Hepatocyte (in vitro differentiated cells): ENCODE measurements at places on chromosomes 16 and 17. TPM values are rescaled to one million over a fixed set of nuclear protein-coding genes. Genes with fewer than 3 reads are reported as not detected.

The SPIRE2 gene
- 16.9 and 21.7 TPM in 2 replicates for total RNA-seq

The GDPD3 gene
- total RNA-seq = 0.67 TPM in 1 of 2 replicates, not detected in the other

The HSD17B2 gene
- total RNA-seq = 75.6 and 76.7 TPM in 2 replicates

The PRAC2 gene
- total RNA-seq = not detected in 2 replicates

The KRT23 gene
- total RNA-seq = 4.0 and 6.4 TPM in 2 replicates

The ATP2A3 gene
- total RNA-seq = 2.4 and 4.1 TPM in 2 replicates

The BICDL2 gene
- total RNA-seq = 10.0 and 12.3 TPM in 2 replicates

The HEATR9 gene
- total RNA-seq = not detected in 2 replicates

The MSI2 gene
- total RNA-seq = 57.3 and 60.6 TPM in 2 replicates

The KRT25 gene
- not detected in 2 replicates for total RNA-seq

DNA sequence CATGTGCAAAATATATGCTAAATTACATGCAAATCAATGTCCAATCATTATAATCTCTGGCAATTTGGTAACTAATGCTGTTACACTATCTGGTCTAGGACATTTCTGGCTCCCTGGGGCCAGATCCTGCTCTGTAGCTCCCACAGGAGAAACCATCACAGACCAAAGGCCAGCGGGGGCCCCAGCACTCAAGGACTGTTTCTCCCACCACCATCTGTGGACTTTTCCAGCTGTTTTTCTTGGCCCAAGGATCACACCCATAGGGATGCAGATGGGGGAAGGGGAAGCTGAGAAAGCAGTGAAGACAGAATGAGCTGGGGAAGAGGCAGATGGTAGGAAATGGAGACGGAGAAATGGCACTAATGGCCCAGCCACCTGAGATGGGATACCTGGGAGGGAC is at the start of gene HIGD1B:
TSS of gene HIGD1B (plus strand) at position 298 of the 400 bp plus-strand sequence. CDS start 270 bp downstream, outside the sequence.
- DNase-seq = no peak

- DNase-seq = no peak
These were observed 39.6 kb upstream of the TMEM97 start for GRCh38 chr17:28279411-28279810.

- peak; percentile 58 for DNase-seq
These were observed 297.4 kb downstream of the CNTNAP4 start for GRCh38 chr16:76574651-76575050.

DNA sequence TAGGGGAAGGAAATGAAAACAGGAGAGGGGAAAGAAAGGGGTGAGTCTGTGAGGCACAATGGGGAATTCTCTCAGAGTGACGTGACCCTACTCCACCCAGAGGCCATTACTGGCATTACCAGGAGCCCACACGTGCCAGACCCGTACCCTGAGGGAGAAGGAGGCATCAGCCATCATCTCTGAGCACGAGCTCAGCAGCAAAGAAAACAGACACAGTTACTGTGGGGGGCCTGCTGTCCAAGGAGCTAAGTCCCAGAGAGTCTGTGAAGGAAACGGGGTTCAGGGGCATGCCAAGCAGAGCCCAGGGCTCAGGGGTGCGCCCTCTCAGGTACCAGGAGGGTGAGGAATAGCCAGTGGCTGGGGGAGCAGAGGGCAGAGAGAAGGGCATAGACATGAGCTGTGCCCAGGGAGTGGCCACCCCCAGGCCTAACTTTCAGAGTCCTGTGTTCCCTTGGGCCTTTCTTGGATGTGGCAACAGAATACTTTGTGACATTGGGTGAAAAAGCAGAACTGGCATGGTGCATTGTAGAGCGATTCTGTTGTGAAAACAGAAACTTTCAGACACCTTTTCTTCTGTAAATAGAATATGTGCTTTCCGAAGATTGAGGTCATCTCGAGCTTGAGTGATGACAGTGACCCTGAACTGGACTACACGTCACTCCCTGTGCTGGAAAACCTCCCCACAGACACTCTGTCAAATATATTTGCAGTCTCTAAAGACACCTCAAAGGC is 11.3 kb downstream of the TAF1C start:
- peak; percentile 80 for DNase-seq

DNA sequence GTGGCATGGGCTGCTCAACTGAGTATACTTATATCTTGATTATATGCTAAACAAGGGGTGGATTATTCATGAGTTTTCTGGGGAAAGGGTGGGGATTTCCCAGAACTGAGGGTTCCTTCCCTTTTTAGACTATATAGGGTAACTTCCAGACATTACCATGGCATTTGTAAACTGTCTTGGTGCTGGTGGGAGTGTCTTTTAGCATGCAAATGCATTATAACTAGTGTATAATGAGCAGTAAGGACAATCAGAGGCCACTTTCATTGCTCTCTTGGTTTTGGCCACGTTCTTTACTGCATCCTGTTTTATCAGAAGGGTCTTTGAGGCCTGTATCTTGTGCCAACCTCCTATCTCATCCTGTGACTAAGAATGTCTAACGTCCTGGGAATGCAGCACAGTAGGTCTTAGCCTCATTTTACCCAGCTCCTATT is 12.0 kb downstream of the PRR11 start:
- no peak for DNase-seq

DNA sequence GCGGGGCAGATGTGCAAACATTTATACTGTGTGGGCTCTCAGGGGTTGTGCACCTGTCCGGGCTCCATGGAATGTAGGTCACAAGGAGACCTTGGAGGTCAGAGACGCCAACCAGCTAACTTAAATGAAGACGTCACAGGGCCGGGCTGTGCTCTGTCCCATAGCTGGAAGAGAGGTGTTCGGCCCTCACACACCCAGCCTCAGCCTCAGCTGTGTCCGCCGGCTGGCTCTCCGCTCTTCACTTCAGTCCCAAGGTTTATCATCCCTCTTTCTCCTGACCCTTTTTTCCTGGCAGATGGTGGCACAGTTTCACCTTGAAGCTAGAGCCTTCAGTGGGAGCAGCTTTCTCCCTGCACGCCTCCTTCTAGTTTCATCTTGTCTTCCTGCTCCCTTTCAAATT is 6.0 kb upstream of the RBFOX3 start:
- DNase-seq = no peak

DNA sequence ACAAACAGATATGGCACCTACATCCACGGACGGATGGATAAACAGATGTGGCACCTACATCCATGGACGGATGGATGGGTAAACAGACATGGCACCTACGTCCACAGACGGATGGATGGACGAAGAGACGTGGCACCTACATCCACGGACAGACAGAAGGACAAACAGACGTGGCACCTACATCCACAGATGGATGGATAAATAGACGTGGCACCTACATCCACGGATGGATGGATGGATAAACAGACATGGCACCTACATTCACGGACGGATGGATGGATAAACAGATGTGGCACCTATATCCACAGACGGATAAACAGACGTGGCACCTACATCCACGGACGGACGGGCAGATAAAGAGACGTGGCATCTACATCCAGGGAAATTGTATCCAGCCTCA is 45.6 kb downstream of the TIMM22 start:
- no peak for DNase-seq

GRCh38 chr16:11674818-11675560 is 6.7 kb downstream of the SNN start:
- no peak for DNase-seq

GRCh38 chr16:20868890-20869289 is 31.3 kb downstream of the DCUN1D3 start:
- peak; percentile 45 for DNase-seq

- DNase-seq = no peak
These were observed 128.7 kb downstream of the CHD9 start for GRCh38 chr16:53183442-53183841.

DNA sequence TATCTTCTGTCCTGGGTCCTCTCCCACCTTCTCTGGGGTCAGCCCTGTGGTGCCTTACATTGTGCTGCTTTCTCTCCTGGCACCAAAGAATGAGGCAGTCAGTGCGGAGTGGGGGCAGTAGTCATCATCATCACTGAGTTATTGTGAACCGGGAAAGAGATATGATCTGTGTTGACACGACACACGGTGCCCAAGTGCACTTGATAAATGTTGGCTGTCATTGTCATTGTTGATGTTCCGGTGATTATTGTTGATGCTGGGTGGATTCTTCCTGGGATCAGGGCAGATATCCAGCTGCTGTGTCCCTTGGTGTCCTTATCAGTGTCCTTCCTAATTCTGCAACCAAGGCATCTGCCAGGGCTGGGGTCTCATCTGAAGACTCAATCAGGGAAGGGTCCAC is 121.7 kb downstream of the ABCC6 start:
- DNase-seq = no peak

DNA sequence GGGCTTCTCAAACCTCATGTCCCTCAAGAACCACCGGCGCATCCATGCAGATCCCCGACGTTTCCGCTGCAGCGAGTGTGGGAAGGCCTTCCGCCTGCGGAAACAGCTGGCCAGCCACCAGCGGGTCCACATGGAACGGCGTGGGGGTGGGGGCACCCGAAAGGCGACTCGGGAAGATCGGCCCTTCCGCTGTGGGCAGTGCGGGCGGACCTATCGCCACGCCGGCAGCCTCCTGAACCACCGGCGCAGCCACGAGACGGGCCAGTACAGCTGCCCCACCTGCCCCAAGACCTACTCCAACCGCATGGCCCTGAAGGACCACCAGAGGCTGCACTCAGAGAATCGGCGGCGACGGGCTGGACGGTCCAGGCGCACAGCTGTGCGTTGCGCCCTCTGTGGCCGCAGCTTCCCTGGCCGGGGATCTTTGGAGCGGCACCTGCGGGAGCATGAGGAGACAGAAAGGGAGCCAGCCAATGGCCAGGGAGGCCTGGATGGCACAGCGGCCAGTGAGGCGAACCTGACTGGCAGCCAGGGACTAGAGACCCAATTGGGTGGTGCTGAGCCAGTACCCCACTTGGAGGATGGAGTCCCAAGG is 5.9 kb downstream of the ZNF646 start:
- DNase-seq = peak; percentile 4

DNA sequence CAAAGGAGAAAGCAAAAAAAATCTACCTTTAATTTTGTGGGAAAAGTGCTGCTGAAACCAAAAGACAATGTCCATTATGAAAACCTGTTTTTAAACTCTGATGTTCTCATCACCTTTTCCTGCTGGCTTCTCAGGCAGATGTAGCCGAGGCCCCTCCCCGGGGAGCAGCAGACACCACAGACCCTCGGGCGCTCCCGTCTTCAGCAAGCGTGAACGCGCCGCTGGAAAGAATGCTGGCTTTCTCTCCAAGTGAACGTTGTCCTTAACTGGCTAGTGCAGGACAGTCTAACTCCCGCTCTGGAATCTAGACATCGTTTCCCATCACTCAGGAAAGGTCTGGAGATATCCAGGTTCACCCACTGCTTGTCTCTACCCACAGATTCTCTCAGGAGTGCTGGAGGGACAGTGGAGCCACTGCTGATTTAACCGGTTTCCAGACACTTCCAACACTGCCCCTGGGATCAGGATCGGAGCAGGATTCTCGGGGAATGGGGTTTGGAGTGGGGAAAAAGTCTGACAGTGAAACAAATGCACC is 211.2 kb downstream of the RBFOX3 start:
- DNase-seq = no peak

GRCh38 chr17:76550712-76551615 is 11.1 kb downstream of the PRCD start:
- DNase-seq = no peak

DNA sequence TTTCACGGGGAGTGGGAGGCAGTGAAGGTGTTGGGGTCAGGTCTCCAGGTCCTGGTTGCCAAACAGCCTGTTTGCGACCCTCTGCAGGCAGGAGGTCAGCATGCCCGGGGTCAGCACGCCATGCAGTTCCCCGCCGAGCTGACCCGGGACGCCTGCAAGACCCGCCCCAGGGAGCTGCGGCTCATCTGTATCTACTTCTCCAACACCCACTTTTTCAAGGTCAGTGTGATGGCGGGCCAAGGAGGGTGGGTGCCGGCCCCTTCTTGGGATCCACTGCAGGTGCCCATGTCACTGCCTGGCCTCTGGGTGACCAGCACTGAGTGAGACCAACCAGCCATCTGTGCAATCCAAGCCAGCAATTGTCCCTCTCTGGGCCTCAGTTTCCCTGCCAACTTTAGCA is 21.3 kb downstream of the ADGRG5 start:
- no peak for DNase-seq

DNA sequence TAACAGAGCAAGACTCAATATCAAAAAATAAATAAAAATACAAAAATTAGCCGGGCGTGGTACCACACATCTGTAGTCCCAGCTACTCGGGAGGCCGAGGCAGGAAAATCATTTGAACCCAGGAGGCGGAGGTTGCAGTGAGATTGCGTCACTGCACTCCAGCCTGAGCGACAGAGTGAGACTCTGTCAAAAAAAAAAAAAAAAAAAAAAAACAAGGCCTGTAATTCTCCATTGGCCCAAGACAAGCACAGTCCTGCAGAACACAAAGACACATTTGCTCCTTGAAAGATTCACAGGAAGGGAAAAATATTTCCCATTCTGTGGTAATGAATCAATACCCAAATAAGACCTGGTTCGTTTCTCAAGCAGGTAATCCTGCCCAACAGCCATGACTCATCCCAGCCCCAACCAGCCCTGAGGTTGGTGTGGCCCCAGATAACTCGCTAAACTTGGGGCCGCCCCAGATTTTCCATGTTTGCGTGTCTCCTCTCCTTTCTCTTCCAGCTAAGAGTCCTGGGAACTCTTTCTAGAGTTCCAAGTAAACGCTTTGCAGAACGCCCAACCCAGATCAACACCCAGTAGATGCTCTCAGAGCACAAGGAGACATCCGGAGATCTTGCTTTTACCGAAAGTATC is 40.3 kb upstream of the SNN start:
- DNase-seq = peak; percentile 54

- peak; percentile 54 for DNase-seq
These were observed 94.0 kb downstream of the SKAP1 start for GRCh38 chr17:48335858-48336500.

DNA sequence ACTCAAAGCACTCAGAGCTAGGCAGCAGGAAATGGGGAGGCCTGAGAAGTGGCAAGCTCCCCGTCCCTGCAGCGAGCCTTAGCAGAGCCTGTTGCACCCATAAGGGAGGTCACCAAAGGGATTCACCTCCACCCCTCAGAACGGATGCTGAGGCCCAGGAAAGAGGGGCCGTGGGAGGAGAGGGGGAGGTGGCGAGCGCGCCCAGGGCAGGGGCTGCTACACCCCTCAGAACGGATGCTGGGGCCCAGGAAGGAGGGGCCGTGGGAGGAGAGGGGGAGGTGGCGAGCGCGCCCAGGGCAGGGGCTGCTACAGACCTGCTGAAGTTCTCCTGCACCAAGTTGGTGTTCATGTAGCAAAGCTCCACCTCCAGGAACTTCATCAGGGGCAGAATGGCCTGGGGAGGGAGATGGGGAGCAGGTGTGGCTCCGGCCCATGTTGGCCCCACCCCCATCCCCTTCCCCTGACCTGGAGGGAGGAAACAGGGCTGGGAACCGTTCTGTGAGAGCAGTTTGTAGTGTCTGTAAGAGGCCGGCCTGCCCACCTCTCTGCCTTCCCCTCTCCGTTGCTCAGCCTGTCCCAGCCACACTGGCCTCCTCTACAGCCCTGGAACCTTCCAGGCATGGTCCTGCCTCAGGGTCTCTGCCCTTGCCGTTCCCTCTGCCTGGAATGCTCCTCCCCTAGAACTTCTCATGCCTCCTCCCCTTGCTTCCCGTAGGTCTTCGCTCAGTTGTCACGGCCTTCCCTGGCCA is 11.4 kb downstream of the UNC13D start:
- no peak for DNase-seq

GRCh38 chr16:70250748-70251628 is 752 bp downstream of the EXOSC6 start:
- DNase-seq = peak; percentile 72

GRCh38 chr16:8648877-8649276 is 25.5 kb upstream of the ABAT start:
- no peak for DNase-seq

- DNase-seq = no peak
These were observed 25.4 kb downstream of the CRHR1 start for GRCh38 chr17:45809499-45809898.
